ENCODE measurements at places on chromosomes 12 and 14.

- peak; percentile 18 for DNase-seq
Measured at GRCh38 chr12:4116251-4117111, 157.1 kb upstream of the CCND2 start.

DNA sequence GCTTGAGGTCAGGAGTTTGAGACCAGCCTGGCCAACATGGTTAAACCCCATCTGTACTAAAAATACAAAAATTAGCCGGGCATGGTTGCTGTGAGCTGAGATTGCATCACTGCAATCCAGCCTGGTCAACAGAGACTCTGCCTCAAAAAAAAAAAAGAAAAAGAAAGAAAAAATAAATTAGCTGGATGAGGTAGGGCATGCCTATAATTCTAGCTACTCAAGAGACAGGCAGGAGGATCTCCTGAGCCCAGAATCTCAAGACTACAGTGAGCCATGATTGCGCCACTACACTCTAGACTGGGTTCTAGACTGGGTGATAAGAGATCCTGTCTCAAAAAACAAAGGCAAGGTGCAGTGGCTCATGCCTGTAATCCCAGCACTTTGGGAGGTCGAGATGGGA, 16.9 kb downstream of the PPP4R3A start:
- no peak for DNase-seq

DNA sequence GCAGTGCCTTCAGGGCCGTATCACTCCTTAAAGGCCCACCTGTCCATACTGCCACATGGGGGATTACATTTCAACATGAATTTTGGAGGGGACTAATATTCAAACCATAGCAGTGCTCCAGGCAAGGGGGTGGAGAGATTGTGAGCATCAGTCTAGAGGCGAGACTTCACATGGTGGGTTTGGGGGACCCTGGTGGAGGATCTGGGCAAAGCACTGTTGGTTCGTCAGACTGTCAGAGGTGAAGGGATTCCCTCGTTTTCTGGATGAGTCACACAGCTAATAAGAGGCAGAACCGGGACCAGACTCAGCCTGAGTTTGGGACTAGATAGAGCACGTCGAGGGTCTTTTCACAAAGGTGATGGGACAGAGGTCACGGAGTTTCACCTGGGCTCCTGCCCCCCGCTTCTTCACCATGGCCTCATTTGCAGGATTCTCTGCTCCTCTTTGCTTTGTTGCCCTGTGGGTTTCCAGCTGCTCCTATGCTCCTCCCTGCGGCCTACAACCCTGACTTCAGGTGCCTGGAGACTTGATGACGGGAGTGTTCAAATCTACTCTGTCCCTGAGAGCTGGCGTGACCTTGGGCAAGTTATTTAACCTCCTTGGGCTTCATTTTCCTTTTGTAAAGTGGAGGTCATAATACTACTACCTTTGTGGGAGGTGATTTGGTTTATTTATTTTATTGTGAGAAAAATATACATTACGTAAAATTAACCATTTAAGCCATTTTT, 41.5 kb downstream of the TEAD4 start:
- no peak for DNase-seq

DNA sequence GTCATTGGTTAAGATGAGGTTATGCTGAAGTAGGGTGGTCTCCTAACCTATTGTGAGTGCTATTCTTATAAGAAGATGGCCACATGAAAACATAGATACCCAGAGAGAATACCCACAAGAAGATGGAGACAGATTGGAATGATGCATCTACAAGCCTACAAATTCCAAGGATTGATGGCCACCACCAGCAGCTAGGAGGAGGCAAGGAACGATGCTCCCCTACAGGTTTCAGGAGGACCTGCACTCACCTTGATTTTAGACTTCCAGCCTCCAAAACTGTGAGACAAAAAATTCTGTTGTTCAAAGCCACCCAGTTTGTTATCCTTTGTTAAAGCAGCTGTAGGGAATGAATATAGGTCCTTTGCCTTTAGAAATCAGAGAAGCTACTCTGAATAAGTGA, 227.4 kb downstream of the NEDD1 start:
- no peak for DNase-seq

All from AG09319 (cell line).